ENCODE measurements at places on chromosomes 1 and 21.

DNA sequence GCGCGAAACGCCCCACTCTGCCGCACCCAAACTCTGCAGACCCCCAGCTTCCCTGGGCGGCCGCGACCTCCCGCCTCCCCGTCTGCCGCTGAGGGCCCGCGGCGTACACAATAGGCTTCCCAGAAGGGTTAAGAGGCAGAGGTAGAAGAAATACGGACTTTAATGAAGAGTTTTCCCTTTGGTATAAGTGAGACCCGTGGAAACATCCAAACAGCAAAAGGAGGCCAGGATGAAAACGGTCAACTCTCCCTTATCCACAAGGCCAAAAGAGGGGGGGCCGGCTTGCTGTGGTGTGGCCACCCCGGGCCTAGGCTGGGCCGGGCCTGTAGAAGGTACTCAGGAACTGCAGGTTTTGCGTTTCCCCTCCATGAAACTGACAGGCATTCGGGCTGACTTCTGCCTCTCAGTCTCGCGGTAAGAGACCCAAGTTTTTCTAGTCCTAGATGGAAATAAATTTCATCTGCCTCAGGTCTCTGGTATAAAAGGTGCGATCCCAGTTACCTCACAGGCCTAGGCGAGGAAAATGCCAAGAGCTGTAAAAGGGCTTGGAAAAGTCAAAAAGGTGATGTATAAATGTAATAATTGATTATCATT, 671 bp upstream of the PYGO2 start:
- DNase-seq: no peak

- DNase-seq: no peak
Measured at GRCh38 chr21:44547656-44548331, 3.5 kb downstream of the KRTAP10-2 start.

DNA sequence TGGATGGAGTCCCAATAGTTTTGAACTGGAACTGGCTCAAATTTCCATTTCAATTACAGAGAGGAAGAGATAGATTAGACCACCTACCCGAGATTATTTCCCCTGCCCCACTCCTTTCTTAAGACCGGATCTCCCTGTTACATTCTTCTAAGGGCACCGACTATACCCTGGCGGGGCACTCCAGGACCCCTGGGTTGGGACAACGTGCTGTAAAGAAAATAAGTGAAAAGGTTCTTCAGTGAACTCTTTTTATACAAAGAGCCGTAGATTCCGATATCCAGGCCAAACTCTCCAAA, 6.7 kb downstream of the NR5A2 start:
- no peak for DNase-seq

GRCh38 chr1:153344718-153345025, 4.0 kb downstream of the PGLYRP4 start:
- DNase-seq: no peak

DNA sequence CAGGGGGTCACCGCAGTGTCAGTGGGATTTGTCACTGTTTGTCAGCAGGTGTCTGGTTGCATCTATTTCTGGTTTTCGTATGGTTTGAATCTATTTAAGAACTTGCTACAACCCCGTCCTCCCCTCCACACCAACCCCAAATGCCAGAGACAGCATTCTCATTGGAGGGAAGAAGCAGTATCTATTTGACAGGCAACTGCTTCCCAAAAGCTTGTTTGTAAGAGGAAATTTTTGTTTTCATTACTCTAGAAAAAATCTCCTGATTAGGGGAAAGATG, 54.4 kb downstream of the NR5A2 start:
- no peak for DNase-seq

- no peak for DNase-seq
Measured at GRCh38 chr1:236913371-236914037, 90.7 kb downstream of the MT1HL1 start.

DNA sequence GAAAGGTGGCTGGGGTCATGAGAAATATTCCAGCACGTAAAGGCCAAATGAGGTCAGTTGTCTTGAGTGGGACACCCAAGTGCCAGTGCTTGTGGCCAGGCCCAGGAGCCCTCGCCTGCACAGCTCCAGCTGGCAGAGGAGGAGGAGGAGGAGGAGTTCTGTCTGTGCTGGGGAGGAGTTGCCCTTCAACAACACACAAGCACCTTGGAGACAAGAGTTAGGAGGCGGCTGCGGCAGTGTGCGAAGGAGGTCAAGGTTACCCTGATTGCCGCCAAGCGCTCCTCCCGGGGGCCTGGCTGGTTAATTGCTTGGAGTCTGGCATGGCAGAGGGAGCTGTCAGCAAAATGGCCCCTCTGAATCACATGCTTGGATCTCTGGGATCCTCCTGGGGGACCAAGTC, 45.1 kb downstream of the GRIK3 start:
- no peak for DNase-seq

GRCh38 chr1:43622471-43622870, 27.5 kb upstream of the KDM4A start:
- no peak for DNase-seq

DNA sequence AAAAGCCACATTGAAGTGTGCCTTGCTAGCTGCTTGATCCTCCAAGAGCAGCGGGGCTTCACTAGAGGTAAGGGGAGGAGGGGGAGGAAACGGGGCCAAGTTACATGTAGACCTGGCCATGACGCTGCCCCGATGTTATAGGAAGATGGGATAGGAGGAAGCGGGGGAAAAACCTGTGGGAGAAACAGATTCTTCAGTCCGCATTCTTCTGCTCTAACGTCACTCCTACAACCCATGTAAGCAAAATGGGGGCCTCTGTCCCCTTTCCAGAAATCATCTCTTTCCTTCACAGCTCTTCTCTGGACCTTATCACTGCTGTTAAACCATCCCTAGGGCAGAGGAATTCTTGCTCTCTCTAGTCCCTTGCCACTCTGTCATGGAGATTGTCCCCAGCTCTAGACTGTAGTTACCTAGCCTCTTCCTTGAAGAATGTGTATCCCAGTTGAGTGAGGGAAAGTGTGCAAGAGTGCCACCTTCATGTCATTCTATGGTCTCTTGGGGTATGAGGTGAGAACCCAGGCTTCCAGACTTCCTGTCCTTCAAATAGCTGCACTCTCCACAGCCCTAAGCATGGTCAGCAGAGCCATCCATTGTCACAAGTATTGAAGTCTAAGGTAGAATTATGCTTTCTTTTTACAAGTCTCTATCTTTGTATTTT, 11.4 kb downstream of the PLEKHO1 start:
- no peak for DNase-seq

DNA sequence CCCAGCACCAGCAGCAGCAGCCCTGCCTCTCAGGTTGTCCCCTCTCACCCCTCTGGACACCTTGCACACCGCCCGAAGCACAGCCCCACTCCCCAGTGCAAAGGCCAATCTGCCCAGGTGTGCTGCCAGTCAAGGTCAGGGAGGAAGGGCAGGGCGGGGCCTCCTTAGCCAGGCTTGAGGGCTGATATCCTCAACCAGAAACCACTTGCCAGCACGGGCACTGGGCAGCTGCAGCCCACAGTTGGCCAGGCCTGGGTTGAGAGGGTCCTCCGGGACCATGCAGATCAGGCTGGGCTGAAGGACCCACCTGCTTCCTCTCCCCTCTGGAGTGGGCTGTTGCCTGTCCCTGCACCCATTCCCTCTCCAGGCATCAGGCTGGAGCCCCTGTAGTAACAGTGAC, 588.3 kb downstream of the NPHP4 start:
- no peak for DNase-seq

- no peak for DNase-seq
Measured at GRCh38 chr1:162635418-162635817, 3.2 kb downstream of the DDR2 start.

GRCh38 chr1:26409191-26409807, 1.3 kb upstream of the LIN28A start:
- no peak for DNase-seq

GRCh38 chr1:21280482-21280881, 9.8 kb downstream of the ECE1 start:
- no peak for DNase-seq

DNA sequence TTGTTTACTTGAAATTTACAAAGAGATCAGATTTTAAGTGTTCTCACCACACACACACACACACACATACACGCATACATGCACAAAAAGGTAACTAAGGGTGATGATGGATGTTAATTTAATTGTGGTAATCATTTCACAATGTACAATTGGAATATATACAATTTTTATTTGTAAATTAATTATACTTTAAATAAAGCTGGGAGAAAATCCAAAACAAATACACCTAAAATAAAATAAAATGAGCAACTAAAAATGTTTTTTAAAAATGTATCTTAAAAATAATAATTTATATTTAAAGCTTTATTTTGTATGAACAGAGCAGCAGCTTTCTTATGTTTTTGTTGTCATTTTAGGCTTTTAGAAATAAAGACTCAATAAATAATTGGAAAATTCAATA, 8.2 kb upstream of the INSL5 start:
- DNase-seq: no peak

DNA sequence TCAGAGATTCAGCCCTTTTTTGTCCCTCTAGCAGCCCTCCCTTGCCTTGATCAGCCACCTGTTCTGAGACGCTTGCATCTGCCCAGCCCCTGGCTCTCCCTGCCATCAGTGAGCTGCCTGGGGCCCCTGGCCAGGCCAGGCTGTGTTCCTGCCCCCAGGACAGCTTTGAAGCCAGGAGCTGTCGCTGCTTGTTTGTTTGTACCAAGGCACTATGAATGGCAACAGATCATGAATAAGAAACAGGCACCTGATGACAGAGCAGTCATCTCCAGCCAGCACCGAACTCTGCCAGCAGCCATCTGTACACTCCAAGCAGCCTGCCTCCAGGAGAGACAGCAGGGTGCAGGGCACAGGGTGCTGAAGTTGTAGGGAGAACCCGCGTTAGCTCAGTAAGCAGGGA, 8.1 kb upstream of the VWA5B1 start:
- no peak for DNase-seq

DNA sequence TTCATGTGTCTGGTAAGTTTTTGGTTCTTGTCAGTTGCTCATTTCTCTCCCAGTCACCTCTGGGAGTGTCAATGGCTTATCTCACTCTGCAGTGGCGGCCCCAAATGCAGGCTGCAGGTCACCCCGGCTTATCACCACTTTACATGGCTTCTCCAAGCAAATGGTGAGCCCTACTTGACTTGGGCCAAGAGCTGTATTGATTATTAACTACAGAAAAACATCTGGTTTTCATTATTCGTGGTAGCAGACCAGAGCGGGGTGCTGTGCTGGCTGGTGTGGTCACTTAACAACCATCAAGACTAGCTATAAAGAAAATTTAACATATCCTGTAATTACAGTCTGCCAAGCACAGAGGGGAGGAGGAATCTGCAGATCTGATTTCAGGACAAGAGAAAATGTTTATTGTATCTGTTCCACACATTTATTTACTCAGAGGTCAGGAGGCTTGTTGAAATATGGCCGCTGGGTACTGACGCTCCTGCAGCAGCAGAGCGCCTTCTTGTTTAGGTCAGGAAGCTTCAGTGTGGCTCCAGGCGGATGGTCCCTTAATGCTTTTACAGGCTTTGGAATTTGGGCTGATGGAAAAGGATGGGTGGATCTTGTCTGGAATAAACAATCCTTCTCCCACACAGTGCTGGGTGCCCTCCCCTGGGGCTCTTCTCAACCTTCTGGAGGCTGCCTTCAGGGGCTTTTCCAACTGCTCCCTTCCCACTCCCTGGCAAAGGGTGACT, 87.8 kb downstream of the HLX start:
- DNase-seq: no peak

Measured in NCI-H526 treated with DMSO at 0.1 percent for 48 hours (cell line).